ENCODE measurements at places on chromosomes 1 and 21. TPM values are rescaled to one million over a fixed set of nuclear protein-coding genes. Genes with fewer than 3 reads are reported as not detected.
A peak's percentile ranks its signal among the peaks of the same experiment; 100 is the strongest.

GRCh38 chr1:109630898-109631512, 11.4 kb downstream of the AMPD2 start:
- DNase-seq = no peak
- H3K36me3 ChIP-seq = peaks cover 51% of the 10 kb centered on the region
- H3K27me3 ChIP-seq = no peaks in the 10 kb centered on the region
- no peak overlapping the region for H3K27ac ChIP-seq
- H3K4me1 ChIP-seq = no peaks in the 10 kb centered on the region

- no peak for DNase-seq
- no peak overlapping the region for H3K4me3 ChIP-seq
- no peaks in the 10 kb centered on the region for H3K36me3 ChIP-seq
- H3K27me3 ChIP-seq = no peaks in the 10 kb centered on the region
These were observed 254.9 kb upstream of the CACYBP start for GRCh38 chr1:174744886-174745285.

- DNase-seq = peak; percentile 40
- H3K27ac ChIP-seq = no peak overlapping the region
- H3K4me1 ChIP-seq = no peaks in the 10 kb centered on the region
These were observed 126.5 kb downstream of the CRYAA start for GRCh38 chr21:43295066-43295958.

- peak within 1 kb of the TSS; percentile 78 for H3K4me3 ChIP-seq
- peak within 1 kb of the TSS; percentile 75 for H3K27ac ChIP-seq
- no peaks in the 10 kb centered on the region for H3K36me3 ChIP-seq
These were observed at the start of gene EVA1B for GRCh38 chr1:36323636-36324352. Gene EVA1B (minus strand): TSS chr1:36323645. CDS start chr1:36323037, 608 bp downstream.

- DNase-seq = no peak
- H3K27me3 ChIP-seq = no peaks in the 10 kb centered on the region
- H3K4me1 ChIP-seq = peaks cover 27% of the 10 kb centered on the region
These were observed 754 bp upstream of the LSS start for GRCh38 chr21:46229133-46229922.

The ICOSLG gene
- 11.3 TPM for total RNA-seq

The RPTN gene
- total RNA-seq = not detected
